ENCODE measurements at places on chromosomes 13 and 19. TPM values are rescaled to one million over a fixed set of nuclear protein-coding genes. Genes with fewer than 3 reads are reported as not detected.
A peak's percentile ranks its signal among the peaks of the same experiment; 100 is the strongest.

DNA sequence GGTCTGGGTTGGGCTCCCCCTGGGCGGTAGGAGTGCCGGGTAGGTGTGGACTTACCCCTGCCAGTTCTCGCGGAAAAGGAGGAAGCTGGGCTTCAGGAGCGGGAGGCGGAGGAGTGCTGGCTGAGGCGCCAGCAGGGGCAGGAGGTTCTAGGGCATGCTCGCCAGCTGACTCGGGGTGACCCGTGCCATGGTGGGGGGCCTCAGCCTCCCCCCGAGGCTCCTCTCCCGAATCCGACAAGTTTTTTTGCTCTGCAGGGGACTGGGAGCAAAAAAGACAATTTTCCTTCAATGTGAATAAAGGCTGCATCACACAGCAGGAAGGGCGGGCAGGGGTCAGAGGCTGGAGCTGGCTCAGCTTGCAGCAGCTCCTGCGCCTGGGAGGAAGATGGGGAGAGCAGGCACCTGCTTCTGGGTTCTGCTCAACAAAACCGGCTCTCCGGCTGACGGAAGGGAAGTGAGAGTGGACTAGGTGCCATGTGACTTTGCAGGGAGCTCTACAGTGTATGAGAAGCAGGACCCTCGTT lies 26.5 kb downstream of the RANBP3 start:
- DNase-seq: no peak

GRCh38 chr19:4604912-4605311 lies 34.4 kb upstream of the TNFAIP8L1 start:
- no peak for DNase-seq

- peak; percentile 74 for DNase-seq
Measured at GRCh38 chr19:38666663-38667511, 19.4 kb downstream of the ACTN4 start.

The OVOL3 gene
- polyA plus RNA-seq: not detected

The COL4A1 gene
- 28.1 TPM for polyA plus RNA-seq
